ENCODE measurements at places on chromosomes 12 and 14. TPM values are rescaled to one million over a fixed set of nuclear protein-coding genes. Genes with fewer than 3 reads are reported as not detected.

Gene KRT5
- total RNA-seq = not detected

Gene SLC10A1
- total RNA-seq = not detected

- DNase-seq = no peak
These were observed 250.6 kb downstream of the MSRB3 start for GRCh38 chr12:65529106-65529505.

- no peak for DNase-seq
These were observed 30.2 kb upstream of the SRGAP1 start for GRCh38 chr12:63814146-63814772.
